ENCODE measurements at places on chromosomes 16 and 17. TPM values are rescaled to one million over a fixed set of nuclear protein-coding genes. Genes with fewer than 3 reads are reported as not detected.

DNA sequence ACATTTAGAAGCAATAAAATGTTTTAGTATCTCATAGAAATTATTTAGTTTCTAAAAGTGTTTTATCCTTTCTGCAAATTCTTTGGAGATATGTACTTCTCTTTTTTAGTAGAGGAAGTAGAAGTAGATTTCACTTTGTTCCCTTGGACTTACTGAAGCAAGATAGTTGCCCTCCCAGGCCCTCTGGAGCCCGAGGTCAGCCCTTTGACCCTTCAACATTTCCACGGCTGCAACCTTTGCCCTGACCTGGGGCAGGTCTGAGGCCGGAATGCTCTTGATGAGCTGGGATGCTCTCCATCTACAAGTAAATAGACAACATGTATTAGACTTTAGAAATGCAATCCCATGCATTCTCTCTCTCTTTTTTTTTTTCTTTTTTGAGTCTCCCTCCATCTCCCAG is 167.5 kb downstream of the CDK5R1 start:
- no peak overlapping the region for H3K27ac ChIP-seq
- H3K4me1 ChIP-seq: no peaks in the 10 kb centered on the region
- H3K4me3 ChIP-seq: no peak overlapping the region
- H3K27me3 ChIP-seq: no peaks in the 10 kb centered on the region
- peaks cover 74% of the 10 kb centered on the region for H3K36me3 ChIP-seq
- no peak for DNase-seq

The ADAD2 gene
- total RNA-seq: not detected

- H3K4me3 ChIP-seq: no peak overlapping the region
- no peaks in the 10 kb centered on the region for H3K27me3 ChIP-seq
These were observed 9.9 kb downstream of the C16orf86 start for GRCh38 chr16:67676516-67676915.

The RAPGEFL1 gene
- total RNA-seq: 3.6 TPM

- H3K4me3 ChIP-seq: no peak overlapping the region
- H3K27ac ChIP-seq: no peak overlapping the region
- peaks cover 3% of the 10 kb centered on the region for H3K27me3 ChIP-seq
- no peak for DNase-seq
- H3K4me1 ChIP-seq: no peaks in the 10 kb centered on the region
These were observed 98.5 kb downstream of the MRM3 start for GRCh38 chr17:880443-881269.

Data from K562 (cell line).